ENCODE measurements at places on chromosomes 16 and 17. TPM values are rescaled to one million over a fixed set of nuclear protein-coding genes. Genes with fewer than 3 reads are reported as not detected.

The TMC8 gene
- 2.0 TPM for total RNA-seq

The KIF1C gene
- 52.3 TPM for total RNA-seq

The PRSS33 gene
- total RNA-seq = not detected

The TBX2 gene
- 13.1 TPM for total RNA-seq

The GGT6 gene
- total RNA-seq = not detected

The HBA2 gene
- total RNA-seq = 1,427 TPM

The TTYH2 gene
- 25.0 TPM for total RNA-seq

The C16orf92 gene
- total RNA-seq = not detected

The OGFOD3 gene
- total RNA-seq = 12.5 TPM

The SAMD14 gene
- 14.6 TPM for total RNA-seq

The KCNH4 gene
- total RNA-seq = 0.33 TPM

The CCL16 gene
- total RNA-seq = 0.28 TPM

The ENPP7 gene
- total RNA-seq = not detected

The NXPH3 gene
- total RNA-seq = 2.8 TPM

The PABPN1L gene
- total RNA-seq = not detected

The DPEP2 gene
- 3.0 TPM for total RNA-seq

The CPNE7 gene
- total RNA-seq = 20.9 TPM

The SECTM1 gene
- total RNA-seq = 3.3 TPM

DNA sequence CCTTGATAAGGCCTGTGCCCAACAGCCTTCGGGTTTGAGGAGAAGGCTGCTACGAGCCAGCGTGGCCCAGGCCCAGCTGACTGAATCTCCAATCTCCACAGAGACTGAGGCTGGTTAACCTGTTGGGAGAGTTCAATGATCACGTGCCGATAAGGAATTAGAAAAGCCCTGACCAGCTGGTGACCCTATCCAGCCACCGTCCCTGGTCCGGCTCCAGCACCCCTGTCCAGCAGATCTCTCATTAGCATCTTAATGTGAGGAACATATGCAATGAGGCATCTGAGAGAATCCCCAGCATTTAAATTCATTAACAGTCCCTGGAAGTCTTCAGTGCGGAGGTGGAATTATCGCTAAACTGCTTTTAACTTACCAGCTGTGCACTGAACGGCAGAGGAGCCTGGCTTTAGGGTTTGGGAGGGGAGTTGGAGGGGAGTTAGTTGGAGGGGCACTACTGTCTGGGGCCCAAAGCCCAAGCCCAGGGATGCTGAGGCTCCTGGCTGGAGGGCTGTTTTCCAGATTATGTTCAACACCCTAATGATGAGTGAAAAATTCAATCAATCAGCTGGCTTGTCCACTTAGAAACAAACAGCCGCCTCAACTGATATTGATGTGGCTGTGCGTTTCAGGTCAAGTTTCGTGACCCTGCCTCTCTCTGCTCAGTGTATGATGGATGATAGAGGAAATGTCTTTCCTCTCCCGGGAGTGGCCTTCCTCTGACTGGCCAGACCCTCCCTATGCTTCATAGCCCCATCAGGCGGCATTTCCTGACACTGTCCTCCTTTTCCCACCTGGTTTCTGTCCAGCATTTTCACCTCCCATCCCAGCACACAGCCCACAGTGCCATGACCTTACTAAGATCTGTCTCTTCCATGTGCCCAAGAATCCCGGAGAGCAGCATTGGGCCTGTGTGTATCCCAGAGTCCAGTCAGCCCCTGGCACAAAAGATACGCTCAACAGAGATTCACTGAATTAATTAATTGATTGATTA lies 184.5 kb downstream of the CCT6B start:
- no peak for DNase-seq

GRCh38 chr17:27868565-27868964 lies 24.6 kb downstream of the LYRM9 start:
- DNase-seq = no peak

DNA sequence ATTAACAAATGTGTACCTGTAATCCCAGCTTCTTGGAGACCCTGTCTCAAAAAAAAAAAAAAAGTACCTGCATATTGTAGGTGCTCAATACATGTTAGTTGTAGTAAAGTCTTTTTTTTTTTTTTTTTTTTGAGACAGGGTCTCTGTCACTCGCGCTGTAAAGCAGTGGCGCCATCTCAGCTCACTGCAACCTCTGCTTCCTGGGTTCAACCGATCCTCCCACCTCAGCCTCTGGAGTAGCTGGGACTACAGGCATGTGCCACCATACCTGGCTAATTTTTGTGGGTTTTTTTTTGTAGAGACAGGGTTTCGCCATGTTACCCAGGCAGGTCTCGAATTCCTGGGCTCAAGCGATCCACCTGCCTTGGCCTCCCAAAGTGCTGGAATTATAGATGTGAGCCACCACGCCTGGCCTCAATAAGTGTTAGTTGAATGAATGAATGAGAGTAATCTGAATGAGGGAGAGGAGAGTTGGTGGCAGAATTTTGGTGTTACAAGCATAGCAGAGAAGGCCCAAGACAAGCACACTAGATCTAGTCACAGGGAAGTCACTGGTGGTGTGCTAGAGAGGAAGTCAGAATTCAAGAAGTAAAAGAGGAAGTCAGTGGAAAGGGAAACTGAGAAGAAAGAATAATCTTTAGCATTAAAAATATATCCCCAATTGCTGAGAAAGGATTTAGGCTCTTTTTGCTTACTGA lies 9.4 kb upstream of the MYL4 start:
- no peak for DNase-seq

DNA sequence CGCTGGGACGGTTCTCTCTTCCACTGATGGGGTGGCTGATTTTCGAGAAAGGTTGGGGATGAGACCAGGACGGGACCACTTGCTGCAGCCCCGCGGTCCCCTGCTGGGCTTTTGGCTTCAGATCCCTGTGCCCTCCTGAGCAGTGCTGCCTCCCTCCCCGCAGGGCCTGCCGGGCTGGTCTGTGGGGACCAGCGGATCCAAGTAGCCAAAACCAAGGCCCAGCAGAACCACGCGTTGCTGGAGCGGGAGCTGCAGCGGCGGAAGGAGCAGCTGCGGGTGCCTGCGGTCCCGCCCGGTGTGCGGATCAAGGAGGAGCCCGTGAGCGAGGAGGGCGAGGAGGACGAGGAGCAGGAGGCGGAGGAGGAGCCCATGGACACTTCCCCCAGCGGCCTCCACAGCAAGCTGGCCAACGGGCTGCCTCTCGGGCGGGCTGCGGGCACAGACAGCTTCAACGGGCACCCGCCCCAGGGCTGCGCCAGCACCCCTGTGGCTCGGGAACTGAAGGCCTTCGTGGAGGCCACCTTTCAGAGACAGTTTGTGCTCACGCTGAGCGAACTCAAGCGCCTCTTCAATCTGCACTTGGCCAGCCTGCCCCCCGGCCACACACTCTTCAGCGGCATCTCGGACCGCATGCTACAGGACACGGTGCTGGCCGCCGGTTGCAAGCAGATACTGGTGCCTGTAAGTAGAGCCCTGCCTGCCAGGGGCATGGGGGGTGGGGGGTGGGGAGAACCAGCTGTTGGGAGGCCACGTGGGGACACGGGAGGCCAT lies 28.6 kb downstream of the POLR3E start:
- no peak for DNase-seq

- no peak for DNase-seq
Observed at GRCh38 chr17:78501241-78502036, 75.8 kb downstream of the DNAH17 start.

- peak; percentile 38 for DNase-seq
Observed at GRCh38 chr17:20091174-20092029, 82.2 kb downstream of the SPECC1 start.

- DNase-seq = no peak
Observed at GRCh38 chr17:80921159-80921558, 70.5 kb upstream of the CHMP6 start.

GRCh38 chr16:65731833-65732232 lies 610.0 kb upstream of the CDH11 start:
- no peak for DNase-seq

DNA sequence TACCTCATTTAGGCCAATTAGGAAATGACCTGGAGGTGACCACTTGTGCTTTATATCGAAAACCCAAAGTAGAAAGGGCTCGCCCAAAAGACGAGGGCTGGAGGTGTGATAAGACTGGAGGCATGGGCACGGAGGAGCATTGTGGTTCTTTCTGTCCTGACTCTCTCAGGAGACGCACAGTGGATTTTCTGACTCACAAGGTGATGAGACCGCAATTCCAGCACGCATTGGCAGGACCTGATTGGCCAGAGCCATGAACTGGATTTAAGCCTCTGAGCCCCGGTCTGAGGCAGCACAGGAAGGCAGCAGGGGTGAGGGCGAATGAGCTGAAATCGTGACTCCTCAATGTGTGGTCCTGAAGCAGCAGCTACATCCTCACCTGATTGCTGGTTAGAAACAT lies 559.1 kb upstream of the SALL1 start:
- no peak for DNase-seq

GRCh38 chr17:30541802-30542201 lies 64.6 kb downstream of the GOSR1 start:
- DNase-seq = no peak

- DNase-seq = peak; percentile 73
Observed at GRCh38 chr17:75720656-75721462, at the start of gene ITGB4. ITGB4 (plus strand) TSS chr17:75721459; CDS start chr17:75724704, 3,245 bp downstream.

GRCh38 chr16:86083382-86084002 lies 184.5 kb downstream of the IRF8 start:
- no peak for DNase-seq

DNA sequence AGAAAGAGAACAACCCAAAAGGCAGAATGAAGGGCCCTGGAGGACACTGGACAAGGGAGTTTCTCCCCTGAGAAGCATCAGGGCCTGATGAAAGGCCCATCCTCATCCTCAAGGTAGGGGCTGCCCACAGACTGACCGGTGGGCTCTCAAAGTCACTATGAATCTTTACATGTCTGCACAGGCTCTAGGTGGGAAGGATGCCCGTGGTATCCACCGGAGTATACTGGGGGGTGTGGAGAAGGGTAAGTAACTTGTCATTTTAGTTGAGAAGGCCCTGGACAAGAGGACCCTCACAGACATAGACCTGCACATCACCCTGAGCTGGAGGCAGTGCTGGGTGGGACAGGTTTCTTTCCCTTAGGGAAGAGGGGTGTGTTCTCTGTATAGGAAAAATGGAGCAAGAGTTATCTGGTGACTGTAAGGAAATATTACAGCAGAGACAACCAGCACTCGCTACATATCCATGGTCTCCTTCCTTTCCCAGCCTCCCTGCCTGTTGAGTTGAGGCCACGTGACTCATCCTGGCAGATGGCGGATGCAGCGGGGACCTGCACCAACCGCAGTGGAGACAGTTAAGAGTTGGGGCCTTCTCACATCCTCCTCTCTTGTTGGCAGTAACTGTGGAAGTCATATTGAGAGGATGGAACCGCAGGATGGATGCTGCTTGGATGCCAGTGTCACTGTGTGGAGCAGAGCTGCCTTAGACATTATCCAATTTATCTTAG lies 45.6 kb upstream of the KCNJ12 start:
- DNase-seq = no peak

DNA sequence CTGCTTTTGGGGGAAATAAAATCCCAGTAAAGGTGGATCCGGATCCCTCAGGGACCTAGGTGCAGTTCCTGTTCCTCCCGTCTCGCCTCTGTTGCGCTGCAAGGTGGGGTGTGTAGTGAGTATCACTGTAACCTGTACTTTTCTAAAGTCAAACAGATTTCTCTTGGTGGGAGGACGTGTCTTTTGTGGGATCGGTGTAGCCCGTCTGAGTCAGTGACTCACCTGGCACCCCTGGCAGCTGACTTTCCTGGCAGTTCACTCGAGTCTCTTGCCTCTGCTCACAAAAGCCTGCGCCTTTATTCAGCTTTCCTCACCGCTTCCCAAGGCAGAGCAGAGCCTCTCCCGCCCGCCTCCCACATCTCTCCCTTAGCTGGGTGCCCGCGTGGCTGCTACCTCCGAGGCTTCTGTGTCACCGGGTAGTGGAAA lies 85.7 kb downstream of the CMIP start:
- DNase-seq = no peak

GRCh38 chr17:73924909-73925186 lies 278.6 kb upstream of the RPL38 start:
- DNase-seq = no peak

- no peak for DNase-seq
Observed at GRCh38 chr17:72613396-72613795, 479.1 kb downstream of the SLC39A11 start.

DNA sequence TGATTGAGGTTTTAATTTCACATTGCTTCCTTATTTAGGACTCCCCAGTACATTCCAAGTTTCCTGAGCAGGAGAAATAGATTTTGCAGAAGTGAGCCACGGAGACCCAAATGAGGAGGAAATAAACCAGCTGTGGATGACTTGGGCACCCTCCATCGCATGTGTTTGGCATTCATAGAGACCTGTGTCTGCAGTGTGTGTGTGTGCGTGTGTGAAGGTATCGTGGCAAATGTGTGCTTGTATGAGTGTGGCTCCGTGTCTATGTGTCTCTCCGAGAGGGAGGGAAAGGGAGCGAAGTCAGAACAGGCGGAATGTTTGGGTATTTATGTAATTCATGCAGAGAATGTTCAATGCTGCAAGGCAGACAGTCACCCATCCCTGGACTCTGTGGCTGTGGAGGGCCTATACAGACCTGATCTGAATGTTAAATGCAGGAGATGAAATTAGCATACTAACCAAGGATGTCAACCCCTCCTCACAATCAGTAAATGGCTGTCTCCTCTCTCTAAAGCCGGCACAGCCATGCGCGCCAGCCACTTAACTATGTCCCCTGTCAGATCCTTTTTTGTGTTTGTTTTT lies 186.0 kb upstream of the ZFHX3 start:
- DNase-seq = peak; percentile 33

GRCh38 chr16:10612649-10613179 lies 32.3 kb upstream of the EMP2 start:
- DNase-seq = no peak

DNA sequence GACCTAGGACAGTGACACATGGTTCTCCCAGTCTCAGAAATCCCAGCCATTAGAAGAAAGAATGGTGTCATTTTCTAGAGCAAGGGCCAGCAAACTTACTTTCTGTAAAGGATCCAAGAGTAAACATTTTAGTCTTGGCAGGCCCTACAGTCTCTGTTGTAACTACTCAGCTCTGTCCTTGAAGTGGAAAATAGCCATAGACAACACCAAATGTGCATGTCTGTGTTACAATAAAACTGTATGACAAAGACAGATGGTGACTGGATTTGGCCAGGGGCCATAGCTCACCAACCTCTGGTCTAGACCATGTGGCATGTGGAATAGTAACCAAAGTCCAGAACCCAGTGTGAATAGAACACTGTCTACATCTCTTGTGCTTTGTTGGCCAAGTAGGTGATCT lies 286.5 kb downstream of the HS3ST4 start:
- DNase-seq = no peak

Data from spinal cord (tissue), 10 donors.